ENCODE measurements at places on chromosomes 3 and 15.

GRCh38 chr3:64865839-64866570 is 178.2 kb upstream of the ADAMTS9 start:
- no peak for DNase-seq

DNA sequence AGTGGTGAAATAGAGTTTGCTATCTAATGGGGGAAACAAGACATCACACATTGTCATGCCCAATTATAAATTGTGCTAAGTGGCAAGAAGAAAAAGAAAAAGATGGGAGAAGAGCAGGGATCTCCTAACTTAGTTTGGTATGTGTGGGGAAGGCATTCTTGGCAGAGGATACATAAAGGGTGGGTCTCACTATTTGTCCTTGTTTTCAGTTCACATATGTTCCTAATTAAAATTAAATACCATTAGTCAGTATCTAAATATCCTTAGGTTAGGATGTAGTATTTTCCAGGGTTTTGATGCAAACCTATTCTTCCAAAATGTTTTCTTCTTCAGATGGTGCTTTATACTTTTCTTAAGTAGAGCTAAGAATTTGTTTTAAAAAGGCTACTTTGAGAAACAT is 173.7 kb downstream of the B3GALNT1 start:
- DNase-seq = no peak

DNA sequence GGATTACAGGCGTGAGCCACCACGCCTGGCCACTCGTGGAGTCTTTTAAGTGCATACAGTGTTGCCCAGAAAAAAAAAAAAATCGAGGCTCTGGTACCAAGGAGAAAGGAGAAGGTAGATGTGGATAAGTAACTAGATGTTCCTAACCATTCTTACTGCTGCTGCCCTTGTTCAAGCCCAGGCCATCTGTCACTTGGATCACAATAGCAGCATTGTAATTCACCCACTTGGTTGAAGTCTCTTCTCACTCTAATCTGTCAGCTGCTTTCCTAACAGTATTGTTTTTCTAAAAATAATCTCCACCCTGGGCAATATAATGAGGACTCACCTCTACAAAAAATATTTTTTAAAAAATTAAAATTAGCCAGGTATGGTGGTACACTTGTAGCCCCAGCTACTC is 58.0 kb upstream of the CRTC3 start:
- no peak for DNase-seq

DNA sequence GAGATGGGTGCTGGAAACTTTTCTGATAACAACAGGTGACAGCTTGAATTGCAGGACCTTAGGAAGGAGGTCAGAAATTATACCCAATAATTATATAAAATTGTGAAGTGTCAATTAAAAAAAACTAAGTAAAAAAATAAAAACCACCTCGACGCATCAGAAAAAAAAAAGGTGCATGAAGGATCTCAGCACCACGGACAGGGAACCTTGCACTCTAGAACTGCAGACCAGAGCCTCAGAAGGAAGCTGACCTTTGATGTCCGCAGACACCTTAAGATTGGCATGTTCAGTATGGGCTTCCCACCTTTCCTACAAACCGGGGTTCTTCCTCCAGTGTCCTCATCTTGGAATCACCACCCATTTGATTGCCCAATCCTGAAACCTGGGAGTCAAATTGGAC is 60.9 kb downstream of the SCN10A start:
- peak; percentile 4 for DNase-seq

DNA sequence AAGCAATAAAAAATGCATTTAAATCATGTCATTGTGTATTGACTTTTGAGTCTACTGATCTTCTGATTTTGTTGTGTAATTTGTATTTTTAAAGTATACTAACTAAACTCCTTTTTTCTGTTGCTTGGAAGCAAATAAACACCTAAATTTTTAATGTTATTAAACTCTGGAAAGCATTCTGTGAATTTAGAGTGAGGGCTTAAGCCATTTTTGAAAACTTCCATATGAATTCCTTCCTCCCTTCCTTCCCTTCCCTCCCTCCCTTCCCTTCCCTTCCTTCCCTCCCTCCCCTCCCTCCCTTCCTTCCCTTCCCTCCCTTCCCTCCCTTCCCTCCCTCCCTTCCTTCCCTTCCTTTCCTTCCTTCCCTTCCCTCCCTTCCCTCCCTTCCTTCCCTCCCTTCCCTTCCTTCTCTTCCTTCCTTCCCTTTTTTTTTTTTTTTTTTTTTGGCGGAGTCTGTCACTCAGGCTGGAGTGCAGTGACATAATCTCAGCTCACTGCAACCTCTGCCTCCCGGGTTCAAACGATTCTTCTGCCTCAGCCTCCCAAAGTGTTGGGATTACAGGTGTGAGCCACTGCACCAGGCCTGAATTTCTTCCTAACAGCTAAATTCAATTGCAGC is 56.6 kb upstream of the SENP5 start:
- no peak for DNase-seq

DNA sequence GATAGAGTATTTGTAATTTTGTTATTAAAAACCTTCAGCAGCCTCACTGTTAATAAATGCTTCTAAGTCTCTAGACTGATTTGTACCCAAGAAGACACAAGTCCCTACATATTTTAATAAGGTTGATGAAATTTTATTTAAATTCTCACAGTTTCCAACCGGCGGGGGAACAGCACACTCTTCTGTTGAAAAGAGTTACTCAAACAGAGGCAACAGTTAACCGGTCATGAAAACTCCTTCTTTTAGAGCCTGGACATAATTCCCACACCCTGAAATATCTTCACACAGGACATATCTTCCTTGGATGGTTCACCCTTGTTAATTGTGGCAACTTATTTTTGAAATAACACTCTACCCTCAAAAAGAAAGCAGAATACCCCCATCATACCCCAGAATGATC is 278.8 kb downstream of the FOXP1 start:
- peak; percentile 28 for DNase-seq

GRCh38 chr3:9806688-9807589 is 3.1 kb upstream of the TTLL3 start:
- no peak for DNase-seq

DNA sequence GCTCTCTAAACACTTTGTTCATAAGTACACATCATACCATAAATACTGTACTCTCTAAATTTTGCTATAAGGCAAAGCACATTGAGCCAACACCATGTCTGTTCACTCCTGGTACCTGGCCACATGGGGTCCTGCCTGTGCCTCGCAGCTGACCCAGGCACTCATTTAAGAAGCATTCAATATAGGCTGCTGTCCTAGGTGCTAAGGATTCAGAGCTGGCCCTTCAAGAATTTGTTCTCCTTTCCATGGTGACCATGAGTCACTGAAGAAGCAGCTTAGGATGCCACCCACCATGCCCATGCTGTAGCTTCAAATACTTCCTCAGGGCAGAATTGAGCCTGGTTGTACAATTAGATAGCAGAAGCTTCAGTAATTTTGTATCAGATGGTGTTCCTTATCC is 119.2 kb upstream of the ZBED2 start:
- DNase-seq = peak; percentile 58

DNA sequence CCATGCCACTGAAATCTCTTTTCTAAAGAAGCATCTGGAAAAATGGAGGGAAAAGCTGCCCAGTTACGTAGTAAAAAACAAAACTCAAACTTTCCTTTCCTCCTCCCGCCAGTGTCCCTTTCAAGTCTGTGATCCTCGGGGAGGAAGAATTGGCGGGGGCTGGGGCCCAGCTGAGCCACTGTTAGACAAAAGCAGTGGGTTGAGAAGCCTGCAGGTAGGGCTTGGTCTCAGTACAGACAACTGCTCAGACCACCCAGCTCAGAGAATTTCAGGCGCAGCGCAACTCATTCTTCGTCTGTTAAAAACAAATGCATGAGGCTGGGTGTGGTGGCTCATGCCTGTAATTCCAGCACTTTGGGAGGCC is 117.1 kb downstream of the MYLK start:
- no peak for DNase-seq

DNA sequence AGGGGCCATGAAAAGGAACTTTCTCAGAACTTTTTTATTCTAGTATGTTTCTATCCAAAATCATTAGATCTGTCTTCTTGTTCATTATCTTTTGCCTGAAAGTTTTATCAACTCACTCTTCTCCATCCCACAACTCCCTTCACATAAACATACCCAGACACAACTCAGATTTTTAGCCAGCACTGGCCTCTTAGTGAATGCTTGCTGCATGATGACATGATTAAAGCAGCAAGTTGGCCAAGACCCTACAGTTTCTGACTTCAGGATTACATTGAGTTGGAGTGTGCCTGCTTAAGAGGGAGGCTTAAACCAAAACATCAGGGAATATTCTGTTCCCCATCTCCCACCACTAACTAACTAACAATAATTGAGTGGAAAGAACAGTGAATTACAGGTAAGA is 38.1 kb downstream of the PLSCR2 start:
- no peak for DNase-seq

- DNase-seq = peak; percentile 94
Observed at GRCh38 chr3:193590088-193590856, 2.7 kb upstream of the OPA1 start.

DNA sequence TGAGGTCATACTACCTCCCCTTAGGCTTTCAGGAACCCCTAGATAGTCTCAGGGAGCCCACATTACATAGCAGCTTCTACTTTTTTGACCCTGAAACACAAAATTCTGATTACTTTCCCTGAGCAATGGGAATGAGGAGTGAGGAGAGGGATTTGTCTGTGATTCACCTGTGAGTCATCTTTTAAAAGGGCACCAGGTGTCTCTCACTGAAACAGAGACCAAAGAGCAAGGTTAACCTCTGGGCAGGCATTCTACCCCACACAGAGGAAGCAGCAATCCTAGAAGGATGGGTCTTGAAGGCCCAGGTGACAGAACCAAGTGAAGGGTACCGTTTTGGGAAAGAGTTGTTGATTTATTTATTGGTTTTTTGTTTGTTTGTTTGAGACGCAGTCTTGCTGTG is 31.1 kb upstream of the UBE2E2 start:
- DNase-seq = peak; percentile 42

DNA sequence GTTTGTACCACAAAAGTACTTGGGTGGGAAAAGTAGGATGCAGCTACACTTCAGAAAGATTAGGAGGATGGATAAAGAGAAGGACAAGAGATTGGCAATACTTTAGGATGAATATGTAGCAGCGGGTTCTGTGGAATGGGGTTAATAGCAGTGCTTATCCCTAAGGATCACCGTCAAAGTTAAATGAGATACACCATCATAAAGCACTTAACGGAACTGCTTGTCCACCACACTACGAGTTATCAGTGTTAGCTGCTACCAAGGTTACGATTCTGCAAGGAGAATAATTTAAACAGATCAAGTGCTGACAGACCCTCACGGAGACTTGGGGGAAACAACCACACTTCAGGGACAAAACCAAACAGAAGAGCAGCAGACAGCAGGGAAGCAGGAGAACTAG is 963 bp downstream of the SHQ1 start:
- DNase-seq = no peak

DNA sequence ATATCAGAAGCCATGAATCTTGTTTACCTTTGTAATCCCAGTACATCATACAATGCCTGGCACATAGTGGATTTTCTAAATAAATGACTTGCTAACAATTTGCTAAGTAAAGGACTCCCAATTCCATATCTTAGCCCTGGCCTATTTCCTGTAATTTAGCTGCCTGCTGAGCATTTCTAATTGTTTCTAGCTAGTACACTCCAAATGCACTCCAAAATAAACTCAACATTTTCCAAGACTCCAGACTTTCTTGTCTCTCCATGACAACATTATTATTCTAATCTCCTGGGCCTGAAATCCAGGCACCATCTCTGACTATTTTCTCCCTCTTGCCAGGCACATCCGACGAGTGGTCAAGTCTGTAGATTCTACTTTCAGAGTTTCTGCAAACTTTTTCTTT is 773.5 kb downstream of the SQOR start:
- DNase-seq = no peak

GRCh38 chr3:150365132-150365604 is 42.9 kb upstream of the TSC22D2 start:
- peak; percentile 68 for DNase-seq

DNA sequence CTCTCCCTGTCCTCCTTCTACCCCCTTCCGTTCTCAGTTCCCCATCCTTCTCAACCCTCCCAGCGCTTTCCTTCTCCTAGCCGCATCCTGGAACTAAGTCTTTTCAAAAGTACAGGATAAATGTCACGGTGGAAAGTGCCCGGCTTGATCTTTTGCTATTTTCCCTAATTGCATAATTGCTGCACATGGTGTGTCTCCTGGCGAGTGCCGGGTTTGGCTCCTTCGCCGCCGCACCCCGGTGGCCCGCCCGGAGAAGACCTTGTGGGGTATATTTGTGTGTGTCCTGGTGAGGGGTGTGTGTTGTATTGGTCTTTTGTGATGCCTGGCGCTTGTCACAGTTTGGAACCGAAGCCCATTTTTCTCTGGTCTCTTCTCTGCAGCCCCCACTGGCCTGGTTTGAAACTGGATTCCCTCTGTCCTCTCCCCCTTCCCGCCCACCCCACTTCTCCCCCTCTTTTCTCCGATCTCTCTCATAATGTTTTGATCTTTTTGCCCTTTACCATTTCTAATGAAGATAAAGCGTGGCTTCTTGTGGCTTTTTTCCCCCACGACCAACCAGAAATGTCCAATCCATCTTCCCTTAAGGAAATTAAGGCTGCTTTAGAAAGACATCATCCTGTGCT is 692 bp downstream of the UBE2E2 start:
- peak; percentile 33 for DNase-seq

DNA sequence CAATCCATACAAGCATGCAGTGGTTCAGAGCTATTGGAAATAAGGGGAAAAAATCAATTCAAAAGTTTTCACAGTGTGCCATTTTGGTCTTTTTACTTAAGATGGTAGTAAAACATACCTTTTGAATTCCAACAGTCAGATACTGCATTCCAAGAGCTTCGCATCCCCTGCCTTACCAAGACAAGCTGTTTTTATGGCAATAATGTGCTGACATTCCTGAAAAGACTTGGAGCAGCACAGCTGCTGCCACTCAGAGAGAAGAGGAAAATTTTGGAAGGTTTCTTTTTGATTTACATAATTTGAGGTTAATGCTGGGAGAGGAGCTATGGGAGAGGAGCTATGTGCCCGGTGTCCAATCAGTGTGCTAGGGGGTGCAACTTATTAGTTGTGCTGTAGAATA is 148.3 kb downstream of the FEZF2 start:
- no peak for DNase-seq

DNA sequence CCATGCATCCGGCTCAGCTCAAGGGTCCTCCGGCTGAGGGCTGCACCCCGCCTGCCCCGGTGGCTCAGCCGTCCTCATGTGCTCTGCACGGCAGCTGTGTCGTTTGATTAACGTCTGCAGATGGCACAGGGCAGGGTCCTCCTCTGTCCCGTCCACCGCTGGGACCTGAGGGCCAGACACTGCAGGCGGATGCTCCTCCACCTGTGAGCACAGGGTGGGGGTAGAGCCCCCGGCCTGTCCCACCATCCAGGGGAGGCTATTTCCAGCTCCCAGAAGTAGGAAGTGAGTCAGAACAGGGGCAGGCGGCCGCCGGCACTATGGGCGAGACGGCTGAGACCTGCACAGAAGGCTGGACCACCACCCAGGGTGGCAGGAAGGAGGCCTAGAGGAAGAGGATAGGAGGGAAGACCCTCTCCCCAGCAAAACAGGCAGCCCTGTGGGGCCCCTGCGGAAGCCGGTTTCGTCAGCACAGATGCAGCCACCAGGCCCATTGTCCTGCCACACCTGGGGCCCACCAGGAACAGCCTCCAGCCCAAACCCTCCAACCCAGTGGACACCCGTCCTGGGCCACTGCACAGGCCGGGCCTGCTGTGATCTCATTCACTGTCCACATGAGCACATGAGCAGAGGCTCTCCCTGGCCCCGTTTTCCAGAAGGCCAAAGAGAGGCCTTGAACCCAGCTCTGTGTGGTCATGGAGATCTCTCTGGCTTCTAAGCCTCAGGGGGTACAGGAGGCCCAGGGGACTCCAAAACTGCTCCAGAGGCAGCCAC is 12.6 kb upstream of the PLXND1 start:
- no peak for DNase-seq
